ENCODE measurements at places on chromosomes 7 and 10.
A peak's percentile ranks its signal among the peaks of the same experiment; 100 is the strongest.

- no peak for DNase-seq
These were observed 7.3 kb downstream of the SEMA3A start for GRCh38 chr7:84187087-84187805.

GRCh38 chr7:98236355-98237185 lies 15.5 kb downstream of the TECPR1 start:
- DNase-seq = no peak

GRCh38 chr7:101021703-101022102 lies 1.8 kb downstream of the MUC17 start:
- no peak for DNase-seq

GRCh38 chr10:102648889-102649796 lies 4.9 kb downstream of the TRIM8 start:
- no peak for DNase-seq

- peak; percentile 8 for DNase-seq
These were observed at the start of gene STEAP2 for GRCh38 chr7:90211391-90212148. STEAP2 (plus strand) TSS chr7:90211740; CDS start chr7:90225083, 13,343 bp downstream.

- DNase-seq = no peak
These were observed 48.3 kb downstream of the ITIH5 start for GRCh38 chr10:7618461-7618860.

- no peak for DNase-seq
These were observed 125.5 kb downstream of the RNF32 start for GRCh38 chr7:156765901-156766656.

GRCh38 chr7:72406820-72407403 lies 5.2 kb downstream of the CALN1 start:
- no peak for DNase-seq

GRCh38 chr7:7779888-7780287 lies 61.5 kb upstream of the RPA3 start:
- DNase-seq = no peak

DNA sequence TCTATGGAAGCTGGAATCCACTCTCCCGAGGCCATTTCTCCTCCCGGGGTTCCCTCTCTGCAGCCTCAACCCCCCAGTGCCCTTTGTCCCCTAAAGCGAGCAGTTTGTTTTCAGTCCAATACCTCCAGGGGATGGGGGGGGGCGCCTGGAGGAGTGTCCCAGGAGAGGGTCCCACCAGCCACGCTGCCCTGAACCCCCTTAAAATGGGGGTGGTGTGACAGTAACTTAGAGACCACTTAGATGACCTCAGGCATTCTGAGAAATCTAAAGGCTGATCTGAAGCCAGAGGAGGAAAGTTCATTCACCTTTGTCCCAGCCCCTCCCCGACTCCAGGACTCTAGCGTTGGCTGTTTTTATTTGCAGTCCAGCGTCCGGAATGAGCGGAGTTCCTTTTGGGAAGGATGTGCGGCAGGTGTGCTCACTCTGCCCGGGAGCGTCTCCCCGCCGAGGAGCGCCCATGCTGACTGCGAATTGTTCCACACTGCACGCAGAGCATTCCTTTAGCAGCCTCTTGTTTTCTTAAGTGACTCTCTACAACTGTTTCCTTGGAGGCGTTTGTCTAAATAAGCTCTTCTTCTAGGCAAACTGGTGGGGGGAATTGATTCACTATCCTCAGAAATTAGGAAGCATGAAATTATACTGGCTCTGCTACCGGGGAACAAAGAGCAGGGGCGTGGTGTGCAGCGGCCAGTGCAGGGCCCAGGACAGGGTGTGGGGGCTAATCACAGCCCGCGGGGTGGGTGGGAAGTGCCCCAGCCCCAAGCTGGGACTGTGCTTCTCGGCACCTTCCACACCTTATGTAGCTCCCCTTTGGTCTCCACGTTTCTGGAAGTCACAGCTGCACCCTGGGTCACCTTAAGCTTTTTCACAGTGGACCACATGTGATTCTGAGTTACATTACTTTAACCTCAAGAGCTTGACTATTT lies 46.3 kb downstream of the SYPL1 start:
- DNase-seq = no peak

GRCh38 chr10:132506711-132507408 lies 30.7 kb upstream of the INPP5A start:
- DNase-seq = no peak

GRCh38 chr7:94414481-94414880 lies 19.8 kb downstream of the COL1A2 start:
- DNase-seq = no peak

- peak; percentile 86 for DNase-seq
These were observed at the start of gene NSUN5 for GRCh38 chr7:73308665-73309214. NSUN5 (minus strand) TSS chr7:73308826; CDS start chr7:73308790, 36 bp downstream.

GRCh38 chr10:102988404-102989314 lies 70.6 kb downstream of the CNNM2 start:
- DNase-seq = no peak

DNA sequence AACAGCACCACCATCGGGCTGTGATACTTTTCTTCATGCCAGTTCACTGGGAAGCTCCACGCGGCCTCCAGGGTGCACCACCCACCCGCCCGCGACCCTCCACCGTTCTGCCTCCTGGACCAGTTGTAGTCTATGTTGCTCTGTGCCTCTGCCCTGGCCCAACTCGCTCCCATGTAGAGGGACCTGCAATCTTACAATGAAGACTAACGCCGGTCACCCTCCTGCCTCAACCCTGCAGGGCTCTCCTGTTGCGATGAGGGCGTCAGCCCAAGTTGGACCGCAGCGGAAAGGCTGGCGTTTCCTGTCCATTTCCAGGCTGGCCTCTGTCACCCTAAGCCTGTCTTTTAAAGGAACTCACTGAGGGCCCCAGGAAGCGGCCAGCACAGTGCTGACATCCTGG lies 34.9 kb downstream of the IL15RA start:
- DNase-seq = no peak

GRCh38 chr7:1367501-1368183 lies 91.6 kb downstream of the MICALL2 start:
- no peak for DNase-seq

GRCh38 chr10:91120348-91120747 lies 100.1 kb upstream of the PCGF5 start:
- DNase-seq = no peak
